ENCODE measurements at places on chromosomes 7 and 10. TPM values are rescaled to one million over a fixed set of nuclear protein-coding genes. Genes with fewer than 3 reads are reported as not detected.
A peak's percentile ranks its signal among the peaks of the same experiment; 100 is the strongest.

Gene TDRD1
- 0.06 TPM for polyA plus RNA-seq

GRCh38 chr10:36331121-36331520 is 689.0 kb upstream of the FZD8 start:
- DNase-seq, result no peak

GRCh38 chr7:94679358-94679757 is 23.4 kb upstream of the SGCE start:
- no peak for DNase-seq

- no peak for DNase-seq
Observed at GRCh38 chr10:13173616-13174015, 12.3 kb downstream of the MCM10 start.

Gene HOXA3
- polyA plus RNA-seq, result 38.6 TPM

DNA sequence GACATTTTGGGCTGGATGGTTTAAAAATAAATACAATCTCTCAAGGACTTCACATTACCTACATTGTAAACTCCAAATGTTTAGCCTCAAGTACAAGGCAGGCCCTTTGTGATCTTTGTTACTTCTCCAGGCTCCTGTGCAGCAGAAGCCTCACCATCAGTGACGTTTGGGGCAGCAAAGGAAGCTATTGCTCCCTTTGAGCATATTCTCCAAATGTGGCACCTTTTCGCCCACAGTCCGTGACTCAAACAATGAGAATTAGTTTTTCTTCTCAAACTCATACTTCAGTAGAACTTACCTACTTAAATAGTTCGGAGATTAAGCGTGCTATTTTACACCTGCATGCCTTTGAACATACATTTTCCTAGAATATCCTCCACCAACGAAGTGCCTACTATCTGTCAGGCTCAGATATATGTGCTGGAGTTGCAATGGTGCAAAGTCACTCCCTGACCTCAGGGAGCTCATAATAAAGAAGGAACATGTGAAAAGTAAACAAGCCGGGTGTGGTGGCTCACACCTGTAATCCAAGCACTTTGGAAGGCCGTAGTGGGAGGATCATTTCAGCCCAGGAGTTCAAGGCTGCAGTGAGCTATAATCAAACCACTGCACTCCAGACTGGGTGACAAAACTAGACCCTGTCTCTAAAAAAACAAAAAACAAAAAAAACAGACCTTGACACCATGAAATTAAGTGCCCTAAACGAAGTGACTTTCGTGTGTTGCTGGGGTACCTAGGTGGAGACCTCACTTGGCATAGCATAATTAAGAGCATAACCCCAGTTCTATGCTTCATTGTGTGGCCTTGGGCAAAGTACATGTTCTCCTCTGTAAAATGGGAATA is 1.2 kb upstream of the ABCF2 start:
- no peak for DNase-seq

DNA sequence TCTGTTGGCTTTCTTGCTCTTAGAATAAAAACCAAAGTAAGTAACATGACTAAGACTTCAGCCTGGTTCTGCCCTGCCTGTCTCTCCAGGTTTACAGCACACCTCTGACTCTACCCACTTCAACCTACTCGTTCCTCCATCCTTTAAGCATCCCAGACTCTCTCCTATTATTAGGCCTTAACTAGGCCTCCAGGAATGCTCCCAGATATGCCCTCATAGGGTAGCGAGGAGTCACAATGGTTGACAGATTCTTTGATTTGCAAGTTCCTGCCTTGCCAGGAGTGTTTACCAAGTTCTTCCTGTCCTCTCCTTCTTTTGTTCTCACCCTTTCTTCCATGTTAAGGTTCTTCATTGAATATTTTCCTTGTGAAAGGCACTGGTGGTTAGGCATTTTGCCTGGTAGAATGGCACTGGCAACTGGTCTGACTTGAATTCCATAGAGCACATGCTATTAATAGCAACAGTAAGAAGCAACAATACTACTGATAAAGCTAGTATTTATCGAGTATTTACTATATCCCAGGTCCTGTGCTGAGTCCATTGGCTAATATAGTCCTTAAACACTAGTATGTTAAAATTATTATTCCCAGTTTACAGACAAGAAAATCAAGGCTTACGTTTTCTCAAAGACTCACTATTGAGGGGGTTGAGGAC is 327.9 kb upstream of the PRKCQ start:
- DNase-seq, result no peak

Gene BRAF
- 29.2 TPM for polyA plus RNA-seq

Gene PRSS1
- not detected for polyA plus RNA-seq

Gene PRKAR2B
- polyA plus RNA-seq, result 38.3 TPM

GRCh38 chr10:59880971-59881510 is 25.3 kb downstream of the CCDC6 start:
- DNase-seq, result no peak

DNA sequence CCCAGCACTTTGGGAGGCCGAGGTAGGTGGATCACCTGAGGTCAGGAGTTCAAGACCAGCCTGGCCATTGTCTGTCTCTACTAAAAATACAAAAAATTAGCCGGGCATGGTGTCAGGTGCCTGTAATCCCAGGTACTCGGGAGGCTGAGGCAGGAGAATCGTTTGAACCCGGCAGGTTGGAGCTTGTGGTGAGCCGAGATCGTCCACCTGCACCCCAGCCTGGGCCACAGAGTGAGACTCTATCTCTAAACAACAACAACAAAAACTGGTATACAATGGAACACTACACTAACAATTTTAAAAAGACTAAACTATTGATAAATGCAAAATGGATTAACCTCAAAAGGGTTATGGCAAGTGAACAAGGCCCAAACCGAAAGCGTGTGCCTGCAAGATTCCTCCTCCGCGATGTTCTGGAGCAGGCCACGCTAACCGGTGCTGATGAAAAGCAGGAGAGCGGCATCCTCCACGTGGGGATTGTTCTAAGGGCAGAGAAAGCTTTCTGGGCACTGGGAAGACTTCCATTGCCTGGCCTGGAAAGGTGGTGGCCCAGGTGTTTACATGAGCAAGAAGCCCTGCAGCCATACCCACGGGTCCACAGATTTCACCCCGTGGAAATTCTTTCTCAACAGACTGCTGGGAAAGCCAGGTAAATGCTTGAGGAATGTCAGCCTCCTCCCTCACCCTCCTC is 53.8 kb downstream of the PDGFA start:
- DNase-seq, result no peak

Gene SMKR1
- 0.86 TPM for polyA plus RNA-seq

DNA sequence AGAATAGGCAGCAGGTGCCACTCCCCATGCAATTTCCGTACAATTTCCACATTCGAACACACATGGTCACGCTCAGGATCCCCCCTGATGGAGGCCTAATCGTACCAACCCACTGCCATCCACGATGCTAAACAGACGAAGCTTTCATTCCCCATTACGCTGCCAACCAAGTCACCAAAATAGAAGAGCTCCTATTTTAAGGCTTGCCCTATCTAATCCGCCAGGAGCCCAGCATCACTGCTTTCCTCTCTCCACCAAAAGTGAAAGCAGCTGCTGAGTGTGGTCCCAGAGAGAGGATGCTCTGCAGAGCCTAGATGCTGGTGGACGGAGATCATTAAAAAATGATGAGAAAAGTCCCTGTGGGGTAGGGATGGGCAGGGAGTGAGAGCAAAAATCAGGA is 43.3 kb downstream of the HSPA12A start:
- no peak for DNase-seq

- no peak for DNase-seq
Observed at GRCh38 chr10:110285501-110285900, 19.2 kb downstream of the SMNDC1 start.

Gene PON1
- 0.95 TPM for polyA plus RNA-seq

- DNase-seq, result no peak
Observed at GRCh38 chr7:139626817-139627216, 103.3 kb downstream of the CLEC2L start.

Gene ANXA7
- polyA plus RNA-seq, result 82.4 TPM

DNA sequence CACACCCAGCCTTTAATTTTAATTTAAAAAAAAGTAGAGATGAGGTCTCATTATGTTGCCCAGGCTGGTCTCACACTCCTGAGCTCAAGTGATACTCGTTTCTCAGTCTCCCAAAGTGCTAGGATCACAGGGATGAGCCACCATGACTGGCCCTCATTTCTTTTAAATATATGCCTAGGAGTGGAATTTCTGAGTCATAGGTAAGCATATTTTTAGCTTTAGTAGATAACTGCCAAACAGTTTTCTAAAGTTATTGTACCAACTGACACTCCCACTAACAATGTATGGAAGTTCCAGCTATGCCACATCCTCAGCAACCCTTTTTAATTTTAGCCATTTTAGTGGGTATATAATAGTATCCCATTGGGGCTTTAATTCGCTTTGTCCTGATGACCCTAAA is 13.8 kb upstream of the PPIF start:
- no peak for DNase-seq

GRCh38 chr10:102312683-102313082 is 67.4 kb downstream of the GBF1 start:
- no peak for DNase-seq

Gene PAPOLB
- 0.10 TPM for polyA plus RNA-seq

Gene OR2A14
- polyA plus RNA-seq, result 0.09 TPM

Gene H2BK1
- not detected for polyA plus RNA-seq

Gene ZNF398
- 13.8 TPM for polyA plus RNA-seq

Gene ZNF804B
- 0.13 TPM for polyA plus RNA-seq

Gene SRGN
- polyA plus RNA-seq, result 45.6 TPM

Gene NOBOX
- not detected for polyA plus RNA-seq

Gene BMPER
- 25.3 TPM for polyA plus RNA-seq

Gene PHYHIPL
- polyA plus RNA-seq, result 3.0 TPM

GRCh38 chr7:5755704-5756504 is 25.6 kb downstream of the RNF216 start:
- no peak for DNase-seq

- no peak for DNase-seq
Observed at GRCh38 chr10:17811146-17811865, 2.2 kb downstream of the MRC1 start.

Gene CARD11
- polyA plus RNA-seq, result 2.6 TPM

GRCh38 chr10:117448802-117449201 is 73.6 kb upstream of the PDZD8 start:
- DNase-seq, result no peak

DNA sequence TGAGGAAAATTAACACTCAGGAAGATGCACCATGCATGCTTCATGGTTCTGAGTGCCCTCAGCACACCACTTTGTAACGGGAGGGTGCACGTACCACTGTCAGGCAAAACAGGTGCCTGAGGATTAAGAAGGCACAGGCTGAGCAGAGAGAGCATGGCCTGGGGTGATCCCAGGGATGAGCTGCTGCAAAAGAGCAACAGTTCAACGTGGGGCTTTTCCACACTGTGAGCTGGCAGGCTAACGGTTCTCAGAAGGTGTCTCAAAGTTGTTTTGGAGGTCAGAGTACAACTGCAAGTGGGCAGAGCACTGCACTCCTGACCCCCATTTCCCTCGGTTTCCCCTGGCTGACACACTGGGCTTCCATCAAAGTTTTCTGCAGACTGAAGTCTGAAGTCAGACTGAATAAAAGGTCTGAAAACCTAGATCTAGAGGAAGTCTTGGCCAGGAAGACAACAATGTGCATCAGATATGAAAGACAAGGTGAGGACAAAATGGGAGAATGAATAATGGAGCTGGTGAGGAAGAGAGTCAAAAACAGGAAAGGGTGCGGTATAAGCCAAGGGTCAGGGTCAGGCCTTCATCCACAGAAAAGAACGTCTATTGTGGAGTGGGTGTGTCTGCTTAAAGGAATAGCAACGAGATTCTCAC is 20.5 kb downstream of the ZNF438 start:
- no peak for DNase-seq

- no peak for DNase-seq
Observed at GRCh38 chr10:30580676-30581075, 48.9 kb downstream of the LYZL2 start.

- peak; percentile 33 for DNase-seq
Observed at GRCh38 chr7:16989811-16990413, 108.1 kb upstream of the AGR3 start.

GRCh38 chr7:149625947-149626392 is 128.4 kb upstream of the ZNF746 start:
- DNase-seq, result peak; percentile 10

DNA sequence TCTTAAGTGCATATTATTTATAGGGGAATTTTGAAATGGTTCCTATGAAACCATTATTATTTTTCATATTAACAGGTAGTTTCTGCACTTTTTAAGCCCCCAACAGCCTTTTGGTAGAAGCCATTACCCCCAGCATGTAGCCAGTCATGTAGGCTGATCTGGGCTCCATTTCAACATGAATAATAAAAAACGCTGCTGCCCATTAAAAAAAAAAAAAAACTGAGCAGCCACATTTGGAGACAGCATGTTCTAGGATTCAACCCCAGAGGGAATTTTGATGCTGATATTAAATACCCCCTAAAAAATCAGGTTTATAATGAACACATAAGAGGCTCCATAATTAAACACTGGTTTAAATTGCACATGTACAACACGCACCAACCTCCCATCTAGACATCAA is 181.3 kb downstream of the RTKN2 start:
- no peak for DNase-seq

Gene CYP17A1
- 0.39 TPM for polyA plus RNA-seq

Gene ELAPOR2
- polyA plus RNA-seq, result 2.9 TPM

GRCh38 chr10:24700948-24701347 is 22.7 kb downstream of the ARHGAP21 start:
- DNase-seq, result no peak

Gene GNB2
- polyA plus RNA-seq, result 210 TPM

- DNase-seq, result no peak
Observed at GRCh38 chr10:9028231-9028630, 973.7 kb downstream of the GATA3 start.

DNA sequence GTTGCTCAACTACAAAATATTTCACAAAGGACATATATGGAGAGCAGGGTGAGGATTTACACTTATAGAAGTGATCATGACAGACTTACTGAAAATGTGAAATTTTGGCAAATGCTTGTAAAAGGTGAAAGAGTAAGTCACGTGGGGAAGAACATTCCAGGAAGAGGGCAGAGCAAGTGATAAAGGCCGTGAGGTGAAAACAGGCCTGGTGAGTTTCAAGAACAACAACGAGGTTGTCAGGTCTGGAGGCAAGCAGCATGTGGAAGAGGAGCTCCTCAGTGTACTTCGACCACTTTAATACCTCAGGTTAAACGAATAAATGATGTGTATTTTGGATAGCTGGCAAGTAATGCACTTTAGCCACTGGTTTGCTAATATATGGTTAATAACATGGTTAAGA is 706.7 kb downstream of the PCDH15 start:
- DNase-seq, result no peak

DNA sequence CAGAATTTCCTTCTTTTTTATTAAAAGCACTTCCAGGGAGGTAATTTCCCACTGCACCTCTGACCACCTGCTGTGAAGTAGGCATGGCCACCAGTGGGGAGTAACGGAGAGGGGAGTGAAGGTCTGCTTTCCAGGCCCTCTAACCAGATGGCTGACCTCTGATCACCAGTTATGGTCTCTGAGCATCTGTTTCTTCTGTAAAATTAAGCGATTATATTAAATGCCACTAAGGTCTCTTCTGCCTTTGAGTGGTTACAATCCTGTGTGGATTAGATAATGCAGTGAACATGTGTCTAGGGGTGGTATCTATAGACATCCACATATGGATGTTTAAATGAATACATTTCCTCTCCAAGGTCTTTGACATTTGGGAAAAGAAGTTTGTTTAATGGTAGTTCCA is 199.6 kb downstream of the HERPUD2 start:
- no peak for DNase-seq

Gene UBE2H
- 118 TPM for polyA plus RNA-seq

- DNase-seq, result no peak
Observed at GRCh38 chr7:32255036-32255435, 184.8 kb upstream of the PDE1C start.
